ENCODE measurements at places on chromosomes 4 and X. TPM values are rescaled to one million over a fixed set of nuclear protein-coding genes. Genes with fewer than 3 reads are reported as not detected.

Gene DRP2
- 0.69 TPM for total RNA-seq

Gene IL2RG
- total RNA-seq = 2.6 TPM

Gene SLC25A6
- 126 TPM for total RNA-seq

Gene CLTRN
- 0.69 TPM for total RNA-seq

Gene ENPEP
- total RNA-seq = 26.7 TPM

Gene FAM53A
- total RNA-seq = 2.0 TPM

- no peak for DNase-seq
Observed at GRCh38 chrX:75746891-75747639, 38.0 kb downstream of the MAGEE2 start.

DNA sequence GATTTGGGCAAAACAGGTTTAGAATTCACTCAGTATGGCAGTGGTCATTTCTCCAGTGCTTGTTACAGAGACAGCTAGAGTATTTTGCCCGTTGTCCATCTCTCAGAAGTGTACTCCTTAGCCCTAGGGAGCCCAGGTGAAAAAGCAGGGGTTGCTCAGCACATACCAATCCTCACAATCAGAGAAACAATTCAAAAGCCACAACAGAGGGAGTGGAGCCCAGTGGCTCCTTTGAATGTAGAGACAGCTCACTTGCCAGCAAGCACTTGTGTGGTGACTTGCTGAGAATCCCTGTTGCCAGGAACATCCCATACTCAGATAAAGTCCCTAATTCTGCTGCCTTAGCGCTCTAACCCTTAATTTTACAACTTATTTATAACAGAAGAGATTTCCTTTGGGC lies 1488.3 kb downstream of the RPA4 start:
- no peak for DNase-seq

DNA sequence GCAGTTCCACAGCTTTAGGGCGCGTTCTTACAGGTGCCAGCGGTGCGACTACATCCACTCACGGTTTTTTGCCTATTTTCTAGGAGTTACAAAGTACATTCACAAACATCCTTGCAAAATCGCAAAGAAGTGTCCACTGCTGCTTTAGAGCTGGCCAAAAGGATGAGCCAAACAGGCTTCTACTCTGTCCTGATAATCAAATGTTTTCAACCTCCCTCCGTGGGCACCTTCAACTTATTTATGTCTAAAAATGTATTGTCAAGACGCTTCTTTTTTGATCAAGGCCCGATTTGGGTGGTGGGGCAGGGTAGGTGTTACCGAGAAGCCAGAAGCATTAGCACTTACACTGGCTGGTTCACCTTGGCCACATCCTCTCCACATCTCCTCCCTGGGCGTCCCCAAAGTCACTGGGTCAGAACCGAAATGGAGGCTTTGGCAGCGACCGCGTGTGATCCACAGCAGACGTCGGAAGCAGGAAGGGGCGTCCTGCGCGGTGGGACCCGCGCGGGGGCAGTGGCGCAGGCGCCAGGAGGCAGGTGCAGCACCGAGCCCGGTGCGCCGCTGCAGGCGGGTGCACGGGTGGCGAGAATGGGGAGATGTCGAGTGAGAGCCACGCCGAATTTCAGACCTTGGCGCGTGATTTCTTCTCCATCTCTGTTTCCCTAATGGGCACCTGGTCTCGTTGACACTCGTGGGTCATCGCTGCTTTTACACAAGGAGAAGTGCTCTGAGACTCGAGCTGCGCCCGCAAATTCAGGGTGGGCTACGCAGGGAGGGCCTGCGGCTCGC lies 16.9 kb downstream of the NKX3-2 start:
- no peak for DNase-seq

GRCh38 chrX:134671294-134671693 lies 13.0 kb upstream of the PLAC1 start:
- DNase-seq = no peak

DNA sequence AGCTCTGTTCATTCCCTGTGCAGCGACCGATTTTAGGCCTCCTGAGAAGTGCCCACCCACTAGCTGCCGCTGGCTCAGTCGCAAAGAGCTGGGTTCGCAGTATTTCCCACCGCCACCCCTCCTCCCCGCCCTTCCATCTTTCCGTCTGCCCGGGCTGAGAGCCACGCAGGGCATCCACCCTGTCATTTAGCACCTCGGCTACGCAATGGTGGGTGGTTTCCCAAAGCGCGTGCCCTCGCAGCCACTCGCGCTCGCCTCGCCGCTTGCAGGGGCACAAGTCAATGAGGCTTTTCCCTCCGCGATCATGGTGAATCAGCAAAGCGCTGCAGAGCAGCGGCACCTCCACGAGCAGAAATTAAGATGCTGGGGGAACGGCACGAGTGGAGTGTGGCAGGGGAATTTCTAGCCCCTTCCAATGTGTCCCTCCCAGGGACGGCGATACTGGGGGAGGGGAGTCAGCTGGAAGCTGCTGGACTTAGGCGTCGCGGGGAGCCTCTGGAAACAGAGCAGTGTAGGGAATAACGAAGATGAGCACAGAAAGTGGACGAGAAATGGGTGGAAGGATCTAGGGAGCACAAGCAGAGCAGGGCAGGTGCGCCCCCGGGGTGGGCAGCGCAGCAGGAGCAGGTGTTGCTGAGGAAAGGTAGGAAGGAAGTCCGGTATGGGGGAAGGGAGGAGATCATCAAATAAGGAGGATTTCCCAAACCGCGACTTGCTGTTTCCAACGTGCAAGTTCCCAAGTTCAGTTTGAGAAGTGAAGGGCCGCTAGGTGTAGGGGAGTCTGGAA lies 2.4 kb upstream of the PTCHD1 start:
- DNase-seq = no peak

DNA sequence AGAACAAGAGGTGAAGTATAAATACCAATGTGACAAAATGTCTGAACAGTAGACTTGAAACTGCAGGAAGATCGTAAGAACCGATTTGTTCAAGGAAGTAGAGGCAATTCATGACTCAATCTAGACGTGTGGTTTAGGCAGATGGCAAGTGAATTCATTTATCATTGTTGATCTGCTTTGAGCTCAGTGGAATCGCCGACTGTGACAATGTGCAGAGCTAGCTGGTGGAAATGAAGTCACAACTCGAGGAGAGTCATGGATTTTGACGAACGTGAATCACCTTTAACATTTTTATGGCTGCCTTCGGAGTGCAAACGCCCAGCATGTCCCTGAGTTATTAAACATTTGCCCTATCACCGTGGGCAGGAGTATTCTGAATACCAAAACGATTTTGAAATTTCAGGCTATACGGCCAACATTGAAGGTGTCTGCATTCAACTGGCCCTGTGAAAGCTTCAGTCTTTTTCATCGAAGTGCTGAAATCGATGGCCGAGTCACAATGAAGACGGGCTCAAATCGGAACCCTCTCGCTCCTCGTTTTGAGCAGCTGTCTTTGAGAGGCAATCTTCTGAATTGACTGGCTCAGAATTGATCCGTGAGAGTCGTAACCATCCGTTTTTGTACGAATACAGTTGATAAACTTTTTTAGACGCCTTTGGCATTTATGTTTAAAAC lies 689 bp upstream of the OGT start:
- no peak for DNase-seq

GRCh38 chr4:62953752-62954151 lies 1455.5 kb downstream of the TECRL start:
- no peak for DNase-seq

DNA sequence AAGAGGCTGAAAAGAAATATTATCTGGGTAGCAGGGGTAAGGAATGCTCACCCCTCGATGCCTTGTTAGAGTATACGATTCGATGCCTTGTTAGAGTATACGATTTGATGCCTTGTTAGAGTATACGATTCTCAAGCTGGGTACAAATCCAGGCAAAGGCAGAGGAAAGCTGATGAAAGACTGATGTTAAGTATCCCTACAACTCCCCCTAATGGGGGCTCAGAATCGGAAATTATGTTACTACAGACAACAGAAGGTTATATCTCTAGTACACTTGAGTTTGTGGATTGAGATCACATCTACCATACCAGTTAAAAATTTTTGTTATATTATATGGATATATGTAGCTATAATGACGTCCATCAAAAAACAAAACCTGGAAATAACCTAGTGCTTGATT lies 4.8 kb downstream of the LRRC66 start:
- no peak for DNase-seq

DNA sequence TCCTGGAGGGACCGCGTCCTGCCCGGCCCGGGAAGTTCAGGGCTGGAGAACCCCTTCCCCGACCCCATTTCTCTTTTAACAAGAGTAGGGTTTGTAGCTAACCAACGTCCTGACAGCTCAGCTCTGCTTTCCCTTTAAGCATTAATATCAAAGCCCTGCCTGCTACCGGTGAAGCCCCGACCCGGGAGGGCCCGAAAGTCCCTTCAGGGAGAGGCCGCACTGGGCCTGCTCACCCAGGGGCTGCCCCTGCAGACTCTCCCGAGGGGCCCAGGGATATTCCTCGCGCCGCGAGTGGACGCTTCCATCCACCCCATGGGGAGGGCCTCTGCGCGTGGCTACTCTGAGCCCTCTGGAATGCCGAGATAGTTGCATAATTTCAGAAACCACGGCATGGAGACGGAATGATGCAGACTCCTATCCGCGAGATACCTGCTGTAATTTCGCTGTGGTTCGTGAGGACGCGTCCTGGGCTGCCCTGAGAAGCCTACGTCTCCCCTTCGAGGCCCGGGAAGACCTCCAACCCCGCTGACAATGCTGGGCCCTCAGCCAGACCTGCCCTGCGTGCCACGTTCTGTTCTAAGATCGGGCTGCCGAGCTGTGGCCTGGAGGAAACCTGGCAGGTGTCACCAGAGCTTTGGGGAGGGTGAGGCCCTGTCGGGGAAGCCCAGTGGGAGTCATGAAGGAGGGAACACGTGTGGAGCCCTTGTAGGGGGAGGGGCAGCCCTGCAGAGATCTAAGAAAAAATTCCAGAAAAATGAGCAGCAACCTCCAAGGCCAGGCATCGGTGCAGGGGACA lies 999 bp upstream of the CTBP1 start:
- no peak for DNase-seq

GRCh38 chrX:3161681-3162080 lies 120.4 kb downstream of the ARSF start:
- no peak for DNase-seq

DNA sequence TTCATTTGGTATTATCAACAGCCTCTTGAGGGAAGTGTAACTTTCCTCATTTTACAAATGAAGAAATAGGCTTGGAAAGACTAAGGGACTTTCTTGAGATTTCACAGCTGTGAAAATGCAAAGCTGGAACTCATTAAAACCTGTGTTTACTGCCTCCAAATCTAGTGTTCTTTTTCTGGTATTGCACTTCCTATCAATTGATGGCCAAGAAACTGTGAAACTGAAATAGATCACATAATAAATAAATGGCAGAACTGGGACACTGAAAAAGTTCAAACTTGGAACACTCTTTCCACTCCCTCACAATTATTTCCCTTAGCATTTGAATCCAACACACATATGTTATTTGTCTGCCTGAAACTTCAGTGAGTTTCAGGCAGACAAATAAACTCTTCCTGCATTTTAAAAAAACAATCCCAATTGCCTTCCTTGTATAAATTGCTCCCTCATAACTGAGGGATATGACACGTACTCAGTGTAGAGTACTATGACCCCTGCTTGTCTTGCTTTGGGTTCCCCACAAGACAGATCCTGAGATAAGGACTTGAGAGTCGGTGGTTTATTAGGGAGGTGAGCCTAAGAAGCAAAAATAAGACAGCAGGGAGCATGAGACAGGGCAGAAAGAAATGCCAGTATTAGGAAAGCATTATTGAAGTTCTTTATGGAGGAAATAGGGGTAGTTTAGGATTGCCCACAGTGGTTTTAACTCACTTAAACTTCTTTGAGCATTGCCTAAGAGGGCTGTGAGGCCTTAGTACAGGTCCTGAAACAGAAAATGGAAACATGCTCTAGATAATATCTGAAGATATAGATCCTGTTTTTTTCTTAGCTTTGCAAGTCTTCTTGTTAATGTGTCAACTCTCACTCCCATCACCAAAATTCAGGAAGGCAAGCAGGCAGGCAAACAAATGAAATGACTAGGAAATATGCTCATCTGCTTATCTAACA lies 33.9 kb downstream of the RTL3 start:
- peak; percentile 82 for DNase-seq

DNA sequence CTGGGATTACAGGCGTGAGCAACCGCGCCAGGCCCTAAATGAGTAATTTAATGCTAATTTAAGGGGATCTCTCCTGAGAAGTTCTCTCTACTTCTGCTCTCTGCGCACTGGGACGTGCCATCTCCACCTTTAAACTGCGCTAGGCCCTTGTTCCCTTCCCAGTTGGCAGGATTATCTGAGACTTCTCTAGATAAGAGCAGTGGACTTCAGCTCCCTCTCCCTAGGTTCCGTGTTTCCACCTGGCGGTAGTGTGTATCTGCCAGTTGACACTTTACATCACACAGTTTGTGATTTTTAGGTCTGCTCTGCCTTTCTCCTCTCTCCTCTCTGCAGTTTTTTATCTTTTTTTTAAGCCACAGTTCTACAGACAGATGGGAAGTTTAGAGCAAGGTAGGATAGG lies 40.2 kb downstream of the ARHGAP10 start:
- DNase-seq = no peak

- DNase-seq = no peak
Observed at GRCh38 chrX:80431505-80431832, 11.2 kb downstream of the TENT5D start.

GRCh38 chr4:39363773-39364393 lies 2.3 kb downstream of the RFC1 start:
- DNase-seq = no peak

DNA sequence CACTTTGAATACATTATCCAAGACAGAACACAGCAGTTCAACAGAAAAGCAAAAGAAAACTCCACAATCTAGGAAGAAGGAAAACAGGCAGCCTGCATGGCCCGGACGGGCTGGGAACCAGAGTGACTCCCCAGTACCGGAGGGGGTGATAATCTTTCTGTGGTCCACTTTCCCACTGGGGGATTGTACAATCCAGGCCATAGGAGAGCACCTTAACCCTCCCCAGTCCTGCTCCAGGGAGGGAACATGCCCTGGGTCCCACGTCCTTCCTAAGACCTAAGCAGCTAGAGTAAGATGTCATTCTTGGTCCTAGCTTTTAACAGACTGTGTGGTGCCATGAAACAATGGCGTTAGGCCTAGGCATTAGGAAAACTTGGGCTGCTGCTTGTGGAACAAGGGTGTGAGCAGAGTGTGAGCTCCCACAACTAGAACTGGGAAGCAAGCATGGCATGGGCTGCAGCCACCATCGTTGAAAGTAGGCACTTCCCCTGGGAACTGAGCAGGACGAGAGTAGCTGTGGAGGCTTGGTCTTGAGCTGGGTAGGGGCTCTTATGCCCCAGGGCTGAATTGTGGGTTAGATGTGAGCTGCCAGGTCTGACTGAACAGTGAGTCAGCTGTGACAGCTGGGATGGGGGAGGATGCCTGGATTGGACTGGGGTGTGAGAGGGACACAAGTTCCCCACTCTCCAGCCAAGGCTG lies 42.4 kb downstream of the NAT8L start:
- DNase-seq = no peak

DNA sequence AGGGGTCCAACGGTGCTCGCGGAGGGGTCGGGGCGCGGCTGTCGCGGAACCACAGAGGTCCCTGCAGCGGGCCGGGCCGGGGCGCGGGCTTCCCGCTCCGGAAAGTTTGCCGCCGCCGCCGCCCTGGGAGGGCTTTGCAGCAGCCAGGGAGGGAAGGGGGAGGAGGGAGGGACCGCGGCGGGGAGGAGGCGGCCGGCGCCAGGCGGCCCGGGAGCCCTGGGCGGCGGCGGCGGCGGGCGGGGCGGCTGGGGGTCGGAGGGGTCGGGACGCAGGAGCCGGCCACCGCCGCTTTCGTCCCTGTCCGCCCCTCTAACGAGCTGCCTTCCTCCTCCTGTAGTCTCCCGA lies 375 bp downstream of the FGFR3 start:
- no peak for DNase-seq

GRCh38 chr4:80029364-80029763 lies 43.7 kb downstream of the ANTXR2 start:
- no peak for DNase-seq

Data from skin of body (tissue), 3 donors.